H9 (cell line): ENCODE measurements at places on chromosomes 5 and 9. TPM values are rescaled to one million over a fixed set of nuclear protein-coding genes. Genes with fewer than 3 reads are reported as not detected.
A peak's percentile ranks its signal among the peaks of the same experiment; 100 is the strongest.

PCDHGB2 gene
- total RNA-seq: 3.2 and 3.8 TPM in 2 replicates

GABRA6 gene
- total RNA-seq: not detected in 2 replicates

LAMC3 gene
- 21.7 and 21.9 TPM in 2 replicates for total RNA-seq

ZNF618 gene
- total RNA-seq: 13.6 and 16.3 TPM in 2 replicates

DNA sequence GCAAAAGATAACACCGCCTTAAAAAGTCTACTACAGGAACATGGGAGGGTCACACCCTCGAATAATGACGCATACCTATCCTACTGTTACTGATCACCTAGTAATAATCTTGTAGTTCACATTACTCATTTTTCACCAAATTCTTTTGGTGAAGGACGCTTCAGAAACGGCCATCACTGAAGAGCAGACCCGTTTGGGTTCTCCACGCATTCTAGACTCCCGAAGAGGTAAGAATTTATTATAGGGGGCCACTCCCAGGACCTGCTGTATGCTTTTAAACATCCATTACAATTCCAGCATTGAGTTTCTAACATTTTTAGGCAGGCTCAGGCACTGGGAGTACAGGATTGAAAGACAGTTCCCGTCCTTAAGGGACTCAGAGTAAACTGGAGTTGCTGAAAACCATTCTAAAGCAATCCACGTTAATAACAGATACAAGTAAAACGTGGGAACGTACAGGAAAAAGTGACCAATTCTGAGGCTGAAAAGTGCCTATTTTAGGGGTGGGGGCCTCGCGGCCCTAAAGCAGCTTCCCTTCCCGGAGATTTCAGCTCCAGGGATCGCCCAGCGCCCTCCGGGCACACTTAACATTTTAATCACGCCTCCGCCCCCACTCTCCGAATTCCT is at the start of gene FER:
Gene FER, plus strand, starts transcription at position 124 of the 627 bp plus-strand sequence. CDS start 50,286 bp downstream, outside the sequence.
- H3K36me3 ChIP-seq: no peaks in the 10 kb centered on the region
- H3K4me1 ChIP-seq: peaks cover 3% of the 10 kb centered on the region; the same call in 1 of the 2 replicates
- H3K4me3 ChIP-seq: peak within 1 kb of the TSS; percentile 85
- no peaks in the 10 kb centered on the region for H3K27me3 ChIP-seq

GRCh38 chr5:150612905-150613670 is 27.4 kb upstream of the SYNPO start:
- H3K27ac ChIP-seq: no peak overlapping the region
- no peaks in the 10 kb centered on the region for H3K27me3 ChIP-seq
- no peaks in the 10 kb centered on the region for H3K4me1 ChIP-seq
- no peak overlapping the region for H3K4me3 ChIP-seq
- no peaks in the 10 kb centered on the region for H3K36me3 ChIP-seq

GRCh38 chr9:83434254-83434653 is 103.9 kb downstream of the FRMD3 start:
- DNase-seq: no peak
- H3K4me1 ChIP-seq: peaks cover 3% of the 10 kb centered on the region; the same call in 1 of the 2 replicates
- no peaks in the 10 kb centered on the region for H3K36me3 ChIP-seq
- H3K27me3 ChIP-seq: no peaks in the 10 kb centered on the region
- H3K4me3 ChIP-seq: no peak overlapping the region
- H3K27ac ChIP-seq: no peak overlapping the region

DNA sequence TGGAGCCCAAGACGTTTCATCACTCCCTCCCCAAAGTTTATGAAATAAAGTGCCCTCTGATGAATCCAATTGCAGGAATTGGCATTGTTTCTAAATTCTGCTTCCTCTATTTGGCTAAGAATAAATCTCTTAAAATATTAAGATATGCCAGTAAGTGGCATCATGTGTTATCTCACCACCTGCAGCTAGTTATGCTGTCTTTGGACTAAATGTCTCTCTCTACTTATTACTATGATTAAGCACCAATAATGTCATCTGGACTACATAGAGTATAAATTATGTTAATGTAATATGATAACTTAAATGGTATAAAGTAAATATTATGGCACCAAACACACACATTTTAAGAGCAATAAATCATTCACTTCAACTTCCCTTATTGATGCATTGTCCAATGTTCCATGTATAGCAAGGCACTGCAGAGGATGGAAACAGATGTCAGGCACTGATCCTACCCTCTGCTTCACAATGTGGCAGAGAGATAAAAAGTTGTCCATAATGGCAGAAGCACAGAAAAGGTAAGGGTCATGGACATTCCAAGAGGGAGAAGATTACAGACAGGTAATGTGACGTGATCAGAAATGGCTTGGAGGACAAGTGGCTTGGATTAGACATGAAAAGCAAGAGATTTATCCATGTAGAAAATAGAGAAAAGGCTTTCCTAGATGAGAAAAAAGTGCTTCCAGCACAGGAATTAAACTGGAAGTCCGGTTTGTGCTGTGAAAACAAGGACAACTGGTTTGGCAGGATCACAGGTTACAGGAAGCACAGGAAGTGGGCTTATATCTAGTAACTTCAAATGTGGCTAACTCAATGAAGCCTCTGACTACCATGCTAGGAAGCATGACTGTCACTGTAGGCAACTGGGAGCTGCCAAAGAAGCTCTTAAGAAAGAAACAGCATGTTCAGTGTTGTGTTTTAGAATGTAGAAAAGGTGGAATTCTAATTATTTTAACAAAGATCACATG is 26.7 kb downstream of the MARCHF11 start:
- no peaks in the 10 kb centered on the region for H3K27me3 ChIP-seq
- no peak overlapping the region for H3K27ac ChIP-seq
- DNase-seq: no peak
- no peaks in the 10 kb centered on the region for H3K36me3 ChIP-seq

- H3K27ac ChIP-seq: no peak overlapping the region
- no peaks in the 10 kb centered on the region for H3K36me3 ChIP-seq
- H3K4me3 ChIP-seq: no peak overlapping the region
- no peak for DNase-seq
- H3K4me1 ChIP-seq: no peaks in the 10 kb centered on the region
Measured at GRCh38 chr5:82673057-82673809, 395.1 kb upstream of the RPS23 start.
